ENCODE measurements at places on chromosomes 11 and 22. TPM values are rescaled to one million over a fixed set of nuclear protein-coding genes. Genes with fewer than 3 reads are reported as not detected.

- H3K36me3 ChIP-seq, result peaks cover 28% of the 10 kb centered on the region
- no peaks in the 10 kb centered on the region for H3K27me3 ChIP-seq
- H3K27ac ChIP-seq, result no peak overlapping the region
Measured at GRCh38 chr22:28779833-28780232, 7.3 kb downstream of the CCDC117 start.

RIMBP3C gene
- total RNA-seq, result 0.40 TPM

MED15 gene
- total RNA-seq, result 68.3 TPM

DNA sequence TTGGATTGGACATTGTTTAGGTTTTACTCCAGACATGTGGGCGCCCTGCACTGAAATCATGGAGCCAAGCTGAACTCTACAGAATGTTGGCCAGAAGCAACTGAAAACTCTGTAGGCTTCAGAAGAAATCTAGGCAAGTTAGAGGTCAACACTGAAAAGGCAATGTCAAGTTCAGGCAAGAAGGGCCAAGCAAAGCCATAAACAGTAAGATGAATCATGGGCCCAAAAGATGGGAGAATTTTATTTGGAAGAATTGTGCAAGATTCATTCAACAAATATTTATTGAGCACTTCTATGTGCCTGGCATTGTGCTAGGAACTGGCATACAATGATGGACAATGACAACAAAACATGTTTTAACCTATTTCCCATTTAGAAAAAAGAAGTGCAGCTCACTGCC lies 10.9 kb downstream of the HOATZ start:
- H3K36me3 ChIP-seq, result no peaks in the 10 kb centered on the region
- no peak overlapping the region for H3K27ac ChIP-seq
- H3K27me3 ChIP-seq, result no peaks in the 10 kb centered on the region
- H3K4me3 ChIP-seq, result no peak overlapping the region
- DNase-seq, result no peak

SLC35E4 gene
- total RNA-seq, result 1.6 TPM

DNA sequence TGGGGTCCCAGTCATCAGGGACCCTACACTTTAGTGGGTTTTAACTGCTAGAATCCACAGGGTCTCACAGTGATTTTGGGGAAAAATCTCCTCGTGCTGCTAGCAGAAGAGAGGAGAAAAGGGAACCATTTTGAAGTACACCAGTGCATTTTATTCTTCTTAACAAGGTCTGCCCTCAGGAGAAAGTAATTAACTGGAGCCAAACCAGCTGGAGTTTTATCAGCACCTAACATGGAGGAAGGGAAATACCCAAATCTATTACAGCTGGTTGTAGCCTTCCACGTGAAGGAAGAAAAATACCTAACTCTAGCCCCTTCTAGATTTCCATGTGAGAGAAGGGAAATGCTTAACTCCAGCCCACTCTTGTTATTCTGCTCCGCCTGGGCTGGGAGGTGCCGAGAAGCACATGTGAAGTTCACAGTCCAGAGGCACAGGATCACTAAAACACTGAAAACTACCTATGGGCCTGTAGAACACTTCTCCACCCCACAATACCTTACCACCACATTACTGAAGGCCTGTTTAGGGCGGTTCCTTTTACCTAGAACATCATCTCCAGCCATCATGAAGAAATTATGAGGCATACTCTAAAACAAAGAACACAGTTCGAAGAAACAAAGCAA lies 31.3 kb upstream of the TEAD1 start:
- no peak overlapping the region for H3K4me3 ChIP-seq
- no peaks in the 10 kb centered on the region for H3K27me3 ChIP-seq
- no peak overlapping the region for H3K27ac ChIP-seq
- DNase-seq, result no peak
- H3K36me3 ChIP-seq, result no peaks in the 10 kb centered on the region

- no peaks in the 10 kb centered on the region for H3K27me3 ChIP-seq
- H3K4me1 ChIP-seq, result no peaks in the 10 kb centered on the region
- H3K27ac ChIP-seq, result peak overlapping the region; percentile 57
- no peak overlapping the region for H3K4me3 ChIP-seq
Measured at GRCh38 chr11:122108828-122109227, 7.2 kb downstream of the BLID start.

- no peaks in the 10 kb centered on the region for H3K4me1 ChIP-seq
- peaks cover 2% of the 10 kb centered on the region for H3K27me3 ChIP-seq
- H3K4me3 ChIP-seq, result no peak overlapping the region
Measured at GRCh38 chr22:48953103-48953720, 874.5 kb downstream of the BRD1 start.

DNA sequence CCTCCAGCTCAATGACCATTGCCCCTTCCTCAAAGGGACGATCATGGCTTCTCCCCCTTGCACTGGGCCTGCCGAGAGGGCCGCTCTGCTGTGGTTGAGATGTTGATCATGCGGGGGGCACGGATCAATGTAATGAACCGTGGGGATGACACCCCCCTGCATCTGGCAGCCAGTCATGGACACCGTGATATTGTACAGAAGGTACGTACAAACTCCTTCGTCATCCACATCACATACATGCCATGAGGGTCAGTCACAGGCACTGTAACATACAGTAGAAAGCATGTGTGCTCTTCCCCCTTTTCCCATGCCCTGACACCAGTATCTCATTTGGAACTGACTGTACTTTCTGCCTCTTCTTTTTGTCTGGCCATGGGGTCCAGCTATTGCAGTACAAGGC lies 4.0 kb downstream of the TAF10 start:
- peak overlapping the region; percentile 62 for H3K27ac ChIP-seq
- peaks cover 16% of the 10 kb centered on the region for H3K4me1 ChIP-seq
- H3K4me3 ChIP-seq, result no peak overlapping the region
- peaks cover 25% of the 10 kb centered on the region for H3K36me3 ChIP-seq

MAPK8IP2 gene
- 1.2 TPM for total RNA-seq

DNA sequence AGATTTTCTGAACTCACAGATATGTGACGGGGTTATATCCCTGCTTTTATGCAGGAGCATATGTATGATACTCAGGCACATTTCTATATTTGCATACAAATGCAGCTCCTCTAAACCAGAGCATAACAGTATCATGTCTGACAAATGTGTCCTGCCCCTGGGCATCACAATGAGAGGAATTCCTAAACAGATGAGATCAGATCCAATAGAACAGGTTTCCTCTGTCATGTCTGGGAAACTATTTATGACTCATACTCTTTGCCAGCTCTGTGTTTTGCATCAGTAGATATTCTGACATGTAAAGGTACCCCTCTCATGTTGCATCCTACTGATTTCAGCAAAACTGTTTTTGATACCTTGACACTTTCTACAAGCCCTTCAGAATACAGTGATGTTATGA lies 29.4 kb downstream of the SYT9 start:
- no peaks in the 10 kb centered on the region for H3K27me3 ChIP-seq
- no peak overlapping the region for H3K4me3 ChIP-seq
- H3K4me1 ChIP-seq, result no peaks in the 10 kb centered on the region
- no peak overlapping the region for H3K27ac ChIP-seq

DNA sequence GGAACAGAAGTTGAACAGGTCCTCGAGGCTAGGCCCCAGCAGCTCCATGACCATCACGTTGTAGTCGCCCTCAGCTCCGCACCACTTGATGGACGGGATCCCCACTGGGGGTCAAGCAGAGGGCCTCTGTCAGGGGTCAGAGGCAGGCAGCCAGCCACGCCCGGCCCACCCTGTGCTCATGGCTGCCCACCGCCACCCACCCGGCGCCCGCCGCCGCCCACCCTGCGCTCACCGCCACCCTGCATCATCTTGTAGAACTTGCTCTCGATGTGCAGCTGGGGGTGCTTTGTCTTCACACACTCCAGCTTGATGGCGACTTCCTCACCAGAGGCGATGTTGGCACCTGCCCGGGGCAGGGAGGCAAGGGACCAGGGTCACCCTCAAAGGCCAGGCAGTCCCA lies 14.3 kb downstream of the CSNK1E start:
- peaks cover 11% of the 10 kb centered on the region for H3K4me1 ChIP-seq
- no peaks in the 10 kb centered on the region for H3K27me3 ChIP-seq
- peaks cover 34% of the 10 kb centered on the region for H3K36me3 ChIP-seq
- no peak overlapping the region for H3K4me3 ChIP-seq
- H3K27ac ChIP-seq, result no peak overlapping the region

- H3K4me1 ChIP-seq, result no peaks in the 10 kb centered on the region
- peak; percentile 86 for DNase-seq
- H3K27ac ChIP-seq, result no peak overlapping the region
- no peaks in the 10 kb centered on the region for H3K27me3 ChIP-seq
Measured at GRCh38 chr11:131867457-131868257, 497.2 kb downstream of the NTM start.

DNA sequence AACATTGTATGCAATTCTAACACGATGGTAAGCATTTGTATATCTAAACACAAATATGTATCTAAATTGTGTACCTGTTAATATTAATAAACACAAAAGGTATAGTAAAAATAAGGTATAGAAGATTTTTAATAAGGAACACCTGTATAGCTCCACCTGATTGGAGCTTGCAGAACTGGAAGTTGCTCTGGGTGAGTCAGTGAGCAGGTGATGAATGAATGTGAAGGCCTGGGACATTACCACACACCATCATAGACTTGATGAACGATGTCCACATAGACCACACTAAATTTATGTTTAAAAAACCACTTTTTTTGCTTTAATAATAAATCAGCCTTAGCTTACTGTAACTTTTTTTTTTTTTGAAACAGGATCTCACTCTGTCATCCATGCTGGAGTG lies 97.6 kb upstream of the CLMP start:
- no peaks in the 10 kb centered on the region for H3K27me3 ChIP-seq
- H3K36me3 ChIP-seq, result no peaks in the 10 kb centered on the region
- no peak overlapping the region for H3K27ac ChIP-seq
- no peak overlapping the region for H3K4me3 ChIP-seq
- DNase-seq, result no peak

All from lung (tissue), 17 donors.